ENCODE measurements at places on chromosomes 1 and 21.

DNA sequence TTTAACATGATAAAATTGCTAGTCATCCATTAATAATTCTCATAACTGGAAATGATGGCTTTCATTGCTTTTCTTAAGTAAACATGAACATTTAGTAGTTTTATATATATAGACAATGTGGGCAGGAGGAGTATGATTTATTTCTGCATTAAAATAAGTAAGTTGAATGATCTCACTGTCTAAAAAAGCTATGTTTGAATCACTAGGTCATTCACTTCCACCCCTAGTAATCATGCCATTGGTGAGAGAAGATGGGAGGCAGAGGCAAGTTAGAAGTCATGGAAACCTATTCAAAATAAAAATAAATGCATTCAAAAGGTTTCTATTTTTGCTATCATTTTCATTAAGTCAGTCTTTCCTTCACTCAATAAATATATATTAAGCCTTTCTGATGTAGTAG lies 226.4 kb downstream of the DUSP10 start:
- no peak for DNase-seq

DNA sequence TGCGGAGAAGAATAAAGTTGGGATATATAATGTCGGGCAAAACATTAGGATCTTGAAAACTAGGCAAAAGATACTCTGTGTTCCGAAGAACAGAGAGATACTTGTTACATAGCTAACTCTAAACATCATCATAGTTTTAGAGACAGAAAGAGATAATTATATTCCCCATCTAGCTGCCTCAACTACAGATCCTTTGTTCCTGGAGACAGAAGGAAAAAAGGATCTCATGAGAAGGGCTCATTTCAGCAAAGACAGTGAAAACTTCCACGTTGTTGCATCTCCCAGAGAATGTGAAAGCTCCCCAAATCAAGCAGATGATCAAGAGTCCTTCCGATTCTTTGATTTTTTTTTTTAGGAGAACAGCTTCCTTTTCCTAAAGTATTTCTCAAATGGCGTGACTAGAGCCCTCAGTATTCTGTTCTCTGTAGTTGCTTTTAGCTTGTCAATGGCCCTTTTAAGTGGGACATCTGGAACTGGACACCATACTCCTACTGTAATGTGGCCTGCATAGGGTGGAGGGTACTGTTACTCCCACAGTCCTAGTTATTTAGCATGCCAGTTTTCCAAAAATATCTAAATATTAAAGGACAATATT lies 1048.2 kb downstream of the TTLL7 start:
- no peak for DNase-seq

DNA sequence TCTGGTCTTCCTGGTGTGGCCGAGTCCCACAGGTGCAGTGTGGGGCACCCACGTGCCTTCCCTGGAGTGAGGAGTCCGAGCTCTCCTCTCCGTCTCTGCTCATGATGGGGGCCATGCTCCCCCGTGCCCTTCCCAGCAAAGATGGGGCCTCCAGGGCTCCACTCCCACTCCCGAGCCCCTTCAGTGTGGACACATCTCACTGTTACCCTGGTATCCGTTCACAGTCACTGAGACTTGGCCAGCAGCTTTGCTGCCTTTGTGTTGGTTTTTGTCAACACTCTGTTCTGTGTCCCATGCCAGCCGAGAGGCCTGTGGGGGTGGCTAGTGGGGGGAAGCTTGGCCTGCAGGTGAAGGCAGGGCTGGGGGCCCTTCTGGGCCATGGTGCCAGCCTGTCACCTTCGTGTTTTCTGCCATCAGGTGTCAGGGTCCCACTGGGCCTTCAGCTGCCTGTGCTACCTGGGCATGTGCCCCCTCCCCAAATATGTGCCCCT lies 46.9 kb upstream of the POFUT2 start:
- DNase-seq = no peak

GRCh38 chr21:39124681-39125251 lies 58.5 kb downstream of the PSMG1 start:
- DNase-seq = no peak

- no peak for DNase-seq
Measured at GRCh38 chr1:39266269-39266668, 61.8 kb downstream of the MACF1 start.

GRCh38 chr1:195740862-195741261 lies 867.4 kb downstream of the KCNT2 start:
- DNase-seq = no peak

GRCh38 chr21:28337315-28337714 lies 655.4 kb downstream of the LTN1 start:
- DNase-seq = no peak

GRCh38 chr1:230972855-230973271 lies 5.8 kb downstream of the TTC13 start:
- no peak for DNase-seq

- no peak for DNase-seq
Measured at GRCh38 chr1:13617773-13618172, 34.1 kb downstream of the PDPN start.

- no peak for DNase-seq
Measured at GRCh38 chr1:152186556-152187285, 27.7 kb upstream of the RPTN start.

DNA sequence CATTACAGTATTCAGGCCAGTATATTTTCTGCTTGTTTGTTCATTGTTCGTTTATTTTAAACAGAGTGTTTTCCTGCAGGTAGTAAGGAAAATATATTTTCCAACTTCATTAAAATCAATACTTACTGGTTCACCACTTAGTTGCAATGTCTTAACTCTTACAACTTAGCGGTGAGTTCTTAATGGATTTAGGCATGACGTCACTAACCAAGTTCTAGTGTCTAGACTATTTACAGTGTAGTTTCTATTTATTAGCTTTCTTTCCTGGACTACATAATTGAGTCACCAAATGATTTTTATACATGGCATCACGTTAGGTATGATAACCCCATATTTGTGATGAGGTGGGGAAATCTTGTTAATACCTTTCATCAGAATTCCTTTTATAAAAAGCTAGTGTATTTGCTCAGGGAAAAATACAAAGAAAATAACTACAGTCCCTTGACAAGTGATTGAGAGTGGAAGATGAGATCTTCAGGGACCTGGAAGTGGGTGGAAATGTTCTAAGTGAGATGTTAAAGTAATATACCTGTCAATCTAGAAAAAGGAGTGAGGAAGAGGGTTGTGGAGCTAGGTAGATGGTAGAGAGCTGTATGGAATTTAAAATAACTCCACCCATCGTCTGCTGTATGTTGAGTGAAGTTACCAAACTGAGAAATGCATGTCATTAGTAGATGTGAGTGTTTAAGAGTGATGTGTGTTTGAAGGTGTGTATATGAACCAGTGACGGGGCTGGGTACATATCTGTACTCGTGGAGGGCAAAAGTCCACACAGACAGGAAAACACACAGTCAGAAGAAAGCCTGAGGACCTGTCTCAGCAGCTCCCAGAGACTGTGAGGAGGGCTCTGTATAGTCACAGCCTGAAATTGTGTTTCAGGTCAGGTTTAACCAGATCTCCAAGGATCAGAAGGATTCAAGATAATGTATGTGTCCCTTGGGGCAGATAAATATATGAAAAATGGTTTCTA lies 197.6 kb upstream of the ADAMTS5 start:
- no peak for DNase-seq

DNA sequence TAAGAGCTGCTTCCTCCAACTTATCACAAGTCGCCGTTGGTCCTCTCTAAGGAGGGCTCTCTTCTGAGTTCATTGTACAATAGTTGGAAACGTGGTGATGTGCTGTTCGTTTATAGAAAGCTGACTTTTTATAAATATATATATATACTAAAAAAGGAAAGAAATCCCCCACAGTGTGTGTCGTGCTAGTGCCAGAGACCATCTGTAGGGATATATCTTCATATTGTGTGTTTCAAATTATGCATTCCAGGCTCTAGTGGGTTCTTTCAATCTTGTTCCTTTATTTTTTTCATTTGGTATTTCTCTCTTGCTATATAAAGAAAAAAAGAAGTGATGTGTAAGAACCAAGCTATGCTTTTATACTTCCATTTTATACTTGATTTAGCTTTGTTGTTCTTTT lies 111.8 kb downstream of the TAS1R2 start:
- no peak for DNase-seq

DNA sequence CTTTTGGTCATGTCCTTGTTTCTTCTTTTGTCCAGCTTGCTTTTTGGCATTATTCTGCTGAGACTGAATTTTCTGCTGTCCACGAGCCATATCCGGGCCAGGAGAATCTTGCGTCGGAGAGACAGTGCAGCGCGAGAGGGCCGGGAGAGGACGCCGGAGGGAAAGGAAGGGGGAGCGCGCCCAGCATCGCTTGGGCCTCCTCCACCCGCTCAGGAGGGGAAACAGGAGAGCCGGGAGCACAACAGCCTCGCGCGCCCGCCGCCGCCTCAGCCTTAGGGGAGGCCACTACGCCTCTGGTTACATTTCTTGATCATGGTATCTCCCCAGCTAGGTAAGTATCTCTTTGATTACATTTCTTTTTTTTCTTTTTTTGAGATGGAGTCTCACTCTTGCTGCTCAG lies 7.4 kb upstream of the DEGS1 start:
- DNase-seq = peak; percentile 60

All from SHP77 treated with DMSO at 0.1 percent for 48 hours (cell line).